SW 1271 (cell line): ENCODE measurements at places on chromosomes 2 and 18.

- peak; percentile 46 for DNase-seq
Observed at GRCh38 chr2:127025359-127026166, 81.4 kb downstream of the BIN1 start.

DNA sequence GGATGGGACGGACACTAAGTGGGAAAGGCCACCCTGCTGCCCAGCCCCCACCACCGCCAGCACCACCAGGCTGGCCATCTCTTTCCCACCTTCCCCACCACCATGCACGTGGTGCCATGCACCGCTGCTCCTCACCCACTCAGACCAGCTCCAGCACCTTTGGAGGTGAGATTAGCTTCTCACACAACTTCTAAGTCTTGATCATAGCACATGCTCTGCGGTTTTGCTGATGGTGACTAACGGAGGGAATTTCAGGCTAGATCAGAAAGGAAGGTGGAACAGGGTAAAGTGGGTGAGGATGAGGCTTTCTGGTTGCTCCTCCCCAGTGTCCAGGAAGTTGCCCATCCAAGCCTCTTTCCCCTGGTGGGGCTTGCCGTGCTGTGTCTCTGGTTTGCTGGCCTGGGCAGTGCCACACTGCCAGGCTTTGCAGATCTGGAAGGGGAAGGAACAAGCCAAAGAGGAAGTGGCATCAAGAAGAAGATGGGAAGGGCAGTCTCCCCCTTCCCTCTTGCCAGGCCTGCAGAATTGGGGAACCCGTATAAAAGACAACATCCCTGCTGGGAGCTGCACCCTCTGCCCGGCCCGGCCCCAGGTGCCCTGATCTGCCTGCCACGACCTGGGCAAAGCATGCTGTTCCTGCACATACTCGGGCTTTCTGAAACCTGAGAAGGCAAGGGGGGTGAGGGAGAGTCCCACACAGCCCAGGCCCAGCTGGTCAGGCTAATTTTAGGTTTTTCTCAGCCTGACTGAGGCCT lies 44.3 kb upstream of the CAB39 start:
- no peak for DNase-seq

DNA sequence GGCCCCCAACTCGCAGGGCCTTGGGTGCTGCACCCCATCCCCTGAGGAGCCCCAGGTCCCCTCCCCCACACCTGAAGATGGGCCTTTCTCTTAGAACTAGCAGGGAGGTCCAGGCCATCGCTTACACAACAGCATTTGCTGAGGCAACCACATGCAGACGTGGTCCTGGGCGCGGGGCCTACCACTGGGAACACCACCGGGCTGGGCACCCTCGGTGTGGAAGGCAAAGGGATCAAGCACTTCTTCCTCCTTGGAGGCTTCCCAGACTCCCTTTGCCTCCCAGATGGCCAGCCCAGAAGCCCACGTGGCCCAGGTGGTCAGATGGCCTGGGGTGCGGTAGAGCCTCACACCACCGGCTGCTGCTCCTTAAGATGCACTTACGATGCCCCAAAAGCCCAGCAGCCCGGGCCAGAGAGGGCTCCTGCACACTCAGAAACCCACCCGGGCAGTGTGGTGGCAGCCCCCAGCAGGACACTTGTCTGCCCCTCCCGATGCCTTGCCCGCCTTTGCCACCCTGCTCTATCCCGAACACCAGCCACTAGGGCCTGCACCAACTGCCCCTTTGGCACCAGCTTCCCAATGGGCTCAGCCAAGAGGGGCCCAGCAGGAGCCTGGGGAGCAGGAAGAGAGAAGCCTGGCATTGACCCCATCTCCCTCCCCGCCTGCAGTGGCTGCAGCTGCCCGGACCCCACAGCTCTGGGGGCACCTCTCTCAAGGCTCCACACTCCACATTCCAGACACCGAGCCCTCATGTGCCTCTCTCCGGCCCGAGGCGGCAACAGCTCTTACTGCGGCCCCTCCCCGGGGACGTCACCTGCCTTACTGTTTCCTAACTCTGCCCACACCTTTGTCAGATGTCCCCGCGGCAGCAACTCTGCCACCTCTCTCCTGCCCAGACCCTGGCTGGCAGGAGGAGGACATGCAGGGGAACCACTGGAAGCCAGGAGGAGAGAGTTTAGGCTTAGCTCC lies 13.9 kb upstream of the MLPH start:
- no peak for DNase-seq

GRCh38 chr2:178306352-178307073 lies 112.2 kb downstream of the OSBPL6 start:
- DNase-seq, result peak; percentile 8

- no peak for DNase-seq
Observed at GRCh38 chr2:144334551-144334950, 185.4 kb downstream of the ZEB2 start.

GRCh38 chr2:85148190-85148589 lies 15.0 kb downstream of the TCF7L1 start:
- no peak for DNase-seq

DNA sequence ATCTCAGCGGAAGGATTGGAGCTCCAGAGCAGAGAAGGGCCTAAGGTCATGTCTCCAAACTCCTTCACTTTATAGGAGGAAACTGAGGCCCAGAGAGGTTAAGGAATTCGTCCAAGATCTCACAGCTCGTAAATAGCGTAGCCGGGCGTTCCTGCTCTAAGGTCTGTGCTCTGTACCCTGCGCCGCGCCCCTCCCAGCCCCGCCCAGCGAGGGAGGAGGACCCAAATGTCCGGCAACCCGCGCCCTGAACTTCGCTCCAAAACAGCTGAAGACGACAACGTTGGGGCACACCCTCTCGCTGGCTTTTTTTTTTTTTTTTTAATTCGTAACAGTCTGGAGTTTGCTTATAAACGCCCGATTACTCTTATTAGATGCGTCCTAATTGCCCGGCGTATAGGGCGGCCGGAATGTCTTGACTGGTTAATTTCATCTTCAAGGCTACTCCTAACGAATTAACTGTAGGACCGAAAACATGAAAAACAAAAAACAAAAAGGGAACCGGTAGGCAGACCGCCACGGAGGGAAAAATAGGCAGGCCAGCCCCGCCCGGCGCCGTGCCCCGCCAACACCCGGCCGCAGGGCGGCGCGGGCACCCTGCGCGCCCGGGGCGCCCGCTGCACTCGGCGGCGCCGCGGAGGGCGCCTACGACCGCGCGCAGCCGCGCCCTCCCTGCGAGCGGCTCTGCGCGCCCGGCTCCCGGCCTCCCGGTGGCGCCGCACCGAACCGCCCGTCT lies 928 bp upstream of the FOSL2 start:
- peak; percentile 93 for DNase-seq

GRCh38 chr2:172931256-172931894 lies 144.3 kb upstream of the MAP3K20 start:
- no peak for DNase-seq

DNA sequence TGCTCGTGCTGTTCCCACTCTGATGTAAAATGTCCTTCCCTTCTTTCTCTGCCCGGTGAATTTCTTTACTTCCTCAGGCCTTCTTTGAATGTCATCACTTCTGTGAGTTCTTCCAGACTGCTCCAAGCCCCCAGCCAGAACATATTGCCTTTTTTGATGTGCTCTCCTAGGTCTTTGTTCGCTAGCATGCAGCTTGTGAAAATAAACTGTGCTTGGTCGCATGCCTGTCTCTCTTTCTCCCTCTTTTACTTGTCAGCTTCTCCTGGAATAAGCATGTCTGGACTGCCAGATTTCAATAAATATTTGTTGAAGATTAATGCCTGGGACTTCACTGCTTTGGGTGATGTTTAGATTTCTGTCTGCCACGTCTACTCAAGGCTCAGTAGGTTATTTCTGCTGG lies 82.7 kb upstream of the ARHGAP28 start:
- DNase-seq, result no peak

DNA sequence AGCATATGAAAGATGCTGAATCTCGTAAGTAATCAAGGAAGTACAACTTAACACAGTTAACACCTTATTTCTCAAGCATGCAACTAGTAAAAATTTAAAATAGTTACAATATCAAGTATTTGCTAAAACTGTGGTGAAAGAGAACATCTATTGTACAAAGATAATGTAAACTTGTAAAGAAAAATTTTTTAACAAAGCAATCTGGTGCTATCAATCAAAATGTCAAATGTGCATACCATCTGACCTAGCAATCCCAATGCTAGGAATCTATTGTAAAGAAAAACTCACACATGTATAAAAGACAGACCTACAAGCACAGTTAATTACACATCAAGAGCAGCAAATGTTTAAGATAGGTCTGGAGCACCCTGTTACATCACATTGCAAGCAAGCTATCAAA lies 90.1 kb downstream of the SLC66A3 start:
- DNase-seq, result no peak

DNA sequence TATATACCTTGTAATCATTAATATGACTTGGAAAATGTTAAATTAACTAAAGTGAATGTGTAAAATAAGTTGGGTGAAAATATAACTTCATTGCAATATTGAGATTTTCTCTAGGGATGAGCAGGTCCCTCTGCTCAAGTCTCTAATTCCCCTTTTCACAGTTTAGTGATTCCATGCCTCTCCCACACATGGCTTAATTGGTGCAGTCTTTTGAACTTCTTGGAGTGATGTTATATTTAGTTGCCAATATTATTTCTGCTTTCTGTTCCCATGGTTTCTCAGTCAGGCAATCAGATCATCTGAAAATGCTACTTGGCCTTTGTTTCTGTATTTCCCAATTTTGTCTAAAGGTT lies 233.7 kb upstream of the SPOPL start:
- no peak for DNase-seq

- no peak for DNase-seq
Observed at GRCh38 chr2:124570872-124571271, 545.8 kb downstream of the CNTNAP5 start.

GRCh38 chr2:80126596-80127189 lies 177.9 kb downstream of the LRRTM1 start:
- no peak for DNase-seq

DNA sequence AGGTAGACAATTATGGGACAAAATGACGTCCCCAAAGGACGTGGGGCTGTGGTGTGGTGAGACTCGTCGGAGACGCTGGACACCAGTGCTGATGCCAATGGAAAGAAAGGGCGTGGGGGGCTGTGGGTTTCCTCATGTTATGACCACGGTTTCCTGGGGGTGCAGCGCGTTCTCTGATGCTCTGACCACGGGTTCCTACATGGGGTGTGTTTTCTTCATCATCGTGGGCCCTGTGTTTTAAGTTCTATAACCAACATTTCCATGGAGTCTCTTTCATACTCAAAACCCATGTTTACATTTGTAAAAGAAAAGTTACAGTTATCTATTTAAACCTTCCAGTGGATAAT lies 141.6 kb downstream of the RTP5 start:
- DNase-seq, result no peak

- no peak for DNase-seq
Observed at GRCh38 chr2:101396316-101396717, 9.0 kb upstream of the CREG2 start.

- DNase-seq, result no peak
Observed at GRCh38 chr18:73869182-73869581, 278.5 kb downstream of the FBXO15 start.

- no peak for DNase-seq
Observed at GRCh38 chr2:190533968-190534309, 583 bp downstream of the NEMP2 start.

- no peak for DNase-seq
Observed at GRCh38 chr2:230870544-230871360, 6.0 kb downstream of the ITM2C start.
